Suprapubic skin (tissue), 4 donors: ENCODE measurements at places on chromosomes 13 and 19. TPM values are rescaled to one million over a fixed set of nuclear protein-coding genes. Genes with fewer than 3 reads are reported as not detected.

GRCh38 chr13:40665126-40666044 is 1.1 kb downstream of the FOXO1 start:
- peak overlapping the region; percentile 100 for H3K4me3 ChIP-seq
- H3K27ac ChIP-seq, result peak overlapping the region; percentile 99
- no peaks in the 10 kb centered on the region for H3K27me3 ChIP-seq
- H3K4me1 ChIP-seq, result peaks cover 45% of the 10 kb centered on the region
- no peak for DNase-seq

GRCh38 chr13:65595916-65596315 is 1634.2 kb downstream of the PCDH9 start:
- H3K4me3 ChIP-seq, result no peak overlapping the region
- no peaks in the 10 kb centered on the region for H3K36me3 ChIP-seq

DNA sequence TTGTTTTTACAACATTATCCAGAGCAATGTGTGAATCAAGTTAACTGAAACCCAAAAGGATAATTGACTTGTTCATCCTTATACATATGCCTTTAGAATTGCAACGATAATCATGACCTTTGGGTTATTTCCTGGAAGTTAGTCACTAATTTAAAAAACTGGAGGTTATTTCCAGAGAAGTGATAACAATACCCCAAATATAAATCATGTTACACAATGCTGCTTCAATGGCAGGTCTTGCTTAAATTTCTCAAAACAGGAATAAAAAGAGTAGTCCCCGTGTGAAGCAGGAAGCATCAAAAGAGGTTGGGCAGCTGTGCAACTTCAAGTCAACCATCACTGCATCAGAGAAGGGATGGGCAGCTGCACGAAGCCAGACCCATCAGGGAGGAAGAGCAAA is 134.4 kb downstream of the EFNB2 start:
- H3K4me3 ChIP-seq, result no peak overlapping the region
- DNase-seq, result no peak
- no peak overlapping the region for H3K27ac ChIP-seq

DNA sequence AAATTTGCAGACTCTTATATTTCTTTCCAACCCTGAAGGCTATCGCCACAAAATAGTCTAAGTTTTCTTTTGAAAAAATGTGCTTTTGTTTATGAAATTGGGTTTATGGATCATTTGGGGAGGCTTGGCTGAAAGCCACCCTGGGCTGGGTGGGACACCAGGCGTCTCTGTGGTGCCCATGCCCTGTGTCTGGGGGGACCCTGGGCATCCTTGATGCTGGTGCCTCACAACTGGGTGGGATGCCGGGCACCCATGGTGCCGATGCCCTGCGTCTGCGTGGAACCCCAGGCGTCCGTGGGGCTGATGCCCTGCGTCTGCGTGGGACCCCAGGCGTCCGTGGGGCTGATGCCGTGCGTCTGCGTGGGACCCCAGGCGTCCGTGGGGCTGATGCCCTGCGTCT is 105.0 kb downstream of the RAB20 start:
- no peak overlapping the region for H3K27ac ChIP-seq
- peak; percentile 46 for DNase-seq
- no peaks in the 10 kb centered on the region for H3K27me3 ChIP-seq
- peaks cover 8% of the 10 kb centered on the region for H3K36me3 ChIP-seq

The AKT2 gene
- total RNA-seq, result 76.4 TPM

The CEACAM6 gene
- total RNA-seq, result 15.7 TPM

GRCh38 chr13:33518452-33518851 is 232.9 kb upstream of the STARD13 start:
- DNase-seq, result no peak
- no peaks in the 10 kb centered on the region for H3K4me1 ChIP-seq
- H3K36me3 ChIP-seq, result no peaks in the 10 kb centered on the region
- H3K4me3 ChIP-seq, result no peak overlapping the region

The SIN3B gene
- total RNA-seq, result 122 TPM

The NLRP4 gene
- total RNA-seq, result not detected

GRCh38 chr19:30219702-30220101 is 152.5 kb upstream of the ZNF536 start:
- no peak overlapping the region for H3K27ac ChIP-seq
- H3K4me1 ChIP-seq, result peaks cover 8% of the 10 kb centered on the region
- H3K27me3 ChIP-seq, result peaks cover 54% of the 10 kb centered on the region
- no peak for DNase-seq

- no peaks in the 10 kb centered on the region for H3K27me3 ChIP-seq
- H3K36me3 ChIP-seq, result no peaks in the 10 kb centered on the region
- no peak overlapping the region for H3K4me3 ChIP-seq
- peaks cover 12% of the 10 kb centered on the region for H3K4me1 ChIP-seq
These were observed 54.7 kb upstream of the WASF3 start for GRCh38 chr13:26502826-26503225.

The KLK14 gene
- total RNA-seq, result 6.6 TPM

The NLRP7 gene
- not detected for total RNA-seq

The CEBPG gene
- 47.7 TPM for total RNA-seq

GRCh38 chr13:50838031-50838430 is 5.5 kb downstream of the DLEU7 start:
- peaks cover 33% of the 10 kb centered on the region for H3K27me3 ChIP-seq
- H3K36me3 ChIP-seq, result no peaks in the 10 kb centered on the region
- DNase-seq, result no peak
- no peak overlapping the region for H3K27ac ChIP-seq
- H3K4me3 ChIP-seq, result no peak overlapping the region

DNA sequence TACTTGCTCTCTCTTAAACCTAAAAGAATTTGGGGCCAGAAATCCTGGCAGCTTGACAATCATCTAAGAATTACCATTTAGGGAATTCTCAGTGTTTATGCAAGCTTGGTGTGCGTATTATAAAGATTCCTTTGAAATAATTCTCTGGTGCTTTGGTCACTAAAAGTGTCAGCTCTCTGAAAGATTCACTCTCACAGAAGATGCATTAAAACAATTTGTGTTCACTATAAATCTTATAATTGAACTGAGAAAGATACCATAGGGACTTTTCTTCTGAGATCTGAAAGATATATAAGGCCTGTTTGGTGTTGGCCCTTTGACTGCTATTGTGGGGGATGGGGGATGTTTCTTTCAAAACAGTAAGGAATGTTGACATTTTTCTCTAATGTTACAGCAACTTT is 27.3 kb downstream of the EPSTI1 start:
- H3K27me3 ChIP-seq, result no peaks in the 10 kb centered on the region
- H3K4me3 ChIP-seq, result no peak overlapping the region
- no peak for DNase-seq

DNA sequence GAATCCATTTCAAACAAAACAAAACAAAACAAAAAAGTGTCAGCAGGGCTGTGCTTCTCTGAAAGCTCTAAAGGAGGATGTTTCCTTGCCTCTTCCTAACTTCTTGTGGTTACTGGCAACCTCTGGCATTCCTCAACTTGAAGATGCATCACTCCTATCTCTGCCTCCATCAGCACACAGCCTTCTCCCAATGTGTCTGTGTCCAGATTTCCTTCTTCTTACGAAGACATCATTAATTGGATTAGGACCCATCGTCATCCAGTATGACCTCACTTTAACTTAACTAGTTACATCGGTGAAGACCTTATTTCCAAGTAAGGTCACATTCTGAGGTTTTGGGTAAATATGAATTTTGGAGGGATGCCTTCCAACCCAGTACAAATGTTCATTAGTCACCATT is 33.8 kb upstream of the GTF2F2 start:
- H3K4me1 ChIP-seq, result no peaks in the 10 kb centered on the region
- H3K4me3 ChIP-seq, result no peak overlapping the region
- no peak overlapping the region for H3K27ac ChIP-seq
- no peaks in the 10 kb centered on the region for H3K36me3 ChIP-seq
- no peak for DNase-seq

The ANGPTL8 gene
- total RNA-seq, result not detected

GRCh38 chr13:22018836-22019210 is 347.9 kb downstream of the FGF9 start:
- H3K36me3 ChIP-seq, result no peaks in the 10 kb centered on the region
- H3K4me1 ChIP-seq, result peaks cover 7% of the 10 kb centered on the region
- H3K27me3 ChIP-seq, result no peaks in the 10 kb centered on the region

GRCh38 chr13:110562696-110563462 is 1.4 kb upstream of the RAB20 start:
- peak overlapping the region; percentile 83 for H3K4me3 ChIP-seq
- no peak overlapping the region for H3K27ac ChIP-seq
- DNase-seq, result no peak
- no peaks in the 10 kb centered on the region for H3K36me3 ChIP-seq
- H3K27me3 ChIP-seq, result no peaks in the 10 kb centered on the region

DNA sequence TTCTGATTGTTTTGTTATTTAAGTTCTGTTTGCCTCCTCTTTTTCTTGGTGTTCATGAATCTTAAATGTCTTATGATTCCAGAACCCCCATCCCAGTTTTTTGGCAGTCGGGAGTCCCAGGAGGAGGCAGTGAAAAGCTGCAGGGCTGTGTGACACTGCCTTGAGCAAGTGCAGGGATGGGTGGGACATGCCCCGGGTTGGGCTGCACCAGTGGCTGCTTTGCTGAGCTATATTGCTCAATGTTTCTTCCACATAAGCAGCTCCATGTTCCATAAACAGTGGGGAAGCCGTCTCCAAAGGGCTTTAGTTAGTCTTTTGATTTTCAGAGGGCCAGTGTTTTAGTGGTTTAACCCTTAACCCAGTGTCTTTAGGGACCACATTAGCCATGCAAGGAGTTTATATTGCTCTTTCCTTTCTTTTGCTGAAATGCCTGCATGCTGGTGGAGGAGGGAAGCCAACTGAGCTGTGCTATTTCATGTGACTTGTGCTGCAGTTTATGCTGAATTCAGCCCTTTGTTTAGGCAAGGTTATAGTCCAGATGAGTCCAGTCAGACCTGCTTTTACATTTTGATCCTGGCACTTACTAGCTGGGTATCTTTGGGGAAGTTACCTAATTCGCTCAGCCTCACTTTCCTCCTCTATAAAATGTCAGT is 13.1 kb downstream of the ATP8A2 start:
- H3K27me3 ChIP-seq, result peaks cover 12% of the 10 kb centered on the region
- H3K4me1 ChIP-seq, result no peaks in the 10 kb centered on the region
- no peak overlapping the region for H3K4me3 ChIP-seq
- DNase-seq, result no peak

- no peak for DNase-seq
- peaks cover 8% of the 10 kb centered on the region for H3K4me1 ChIP-seq
- no peak overlapping the region for H3K27ac ChIP-seq
- no peak overlapping the region for H3K4me3 ChIP-seq
These were observed 17.1 kb downstream of the C19orf47 start for GRCh38 chr19:40331052-40331451.

- no peaks in the 10 kb centered on the region for H3K36me3 ChIP-seq
- no peak overlapping the region for H3K4me3 ChIP-seq
- no peak overlapping the region for H3K27ac ChIP-seq
- H3K4me1 ChIP-seq, result no peaks in the 10 kb centered on the region
- peaks cover 10% of the 10 kb centered on the region for H3K27me3 ChIP-seq
These were observed 108.9 kb downstream of the DNAJC15 start for GRCh38 chr13:43132257-43132656.

- H3K4me1 ChIP-seq, result peaks cover 37% of the 10 kb centered on the region
- peak; percentile 70 for DNase-seq
- H3K27ac ChIP-seq, result no peak overlapping the region
These were observed 2.1 kb upstream of the BSG start for GRCh38 chr19:570251-570686.

The IGFL1 gene
- not detected for total RNA-seq

DNA sequence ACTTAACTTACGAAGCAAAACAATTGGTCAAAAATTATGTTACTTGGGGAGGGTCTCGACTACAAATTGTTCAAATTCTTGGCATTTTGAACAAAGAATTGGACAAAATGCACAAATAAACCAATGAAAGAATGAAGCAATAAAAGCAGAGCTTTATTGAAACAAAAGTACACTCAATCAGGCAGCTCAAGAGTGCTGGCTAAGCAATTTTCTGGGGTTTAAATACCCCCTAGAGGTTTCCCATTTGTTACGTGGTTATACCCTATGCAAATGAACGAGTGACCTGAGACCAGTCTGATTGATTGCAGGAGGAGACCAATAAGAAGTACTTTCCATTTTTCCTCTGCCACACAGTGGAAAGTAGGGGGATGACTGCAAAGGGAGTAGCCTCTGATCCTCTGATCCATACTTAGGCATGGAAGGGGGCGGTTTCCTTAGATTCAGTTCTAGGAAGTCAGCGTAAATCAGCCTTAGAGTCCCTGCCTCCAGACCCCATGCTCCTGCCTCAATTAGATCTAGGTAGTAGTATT is 228.6 kb downstream of the EFNB2 start:
- no peaks in the 10 kb centered on the region for H3K36me3 ChIP-seq
- no peaks in the 10 kb centered on the region for H3K4me1 ChIP-seq
- no peak for DNase-seq
- no peak overlapping the region for H3K4me3 ChIP-seq
- H3K27ac ChIP-seq, result no peak overlapping the region

DNA sequence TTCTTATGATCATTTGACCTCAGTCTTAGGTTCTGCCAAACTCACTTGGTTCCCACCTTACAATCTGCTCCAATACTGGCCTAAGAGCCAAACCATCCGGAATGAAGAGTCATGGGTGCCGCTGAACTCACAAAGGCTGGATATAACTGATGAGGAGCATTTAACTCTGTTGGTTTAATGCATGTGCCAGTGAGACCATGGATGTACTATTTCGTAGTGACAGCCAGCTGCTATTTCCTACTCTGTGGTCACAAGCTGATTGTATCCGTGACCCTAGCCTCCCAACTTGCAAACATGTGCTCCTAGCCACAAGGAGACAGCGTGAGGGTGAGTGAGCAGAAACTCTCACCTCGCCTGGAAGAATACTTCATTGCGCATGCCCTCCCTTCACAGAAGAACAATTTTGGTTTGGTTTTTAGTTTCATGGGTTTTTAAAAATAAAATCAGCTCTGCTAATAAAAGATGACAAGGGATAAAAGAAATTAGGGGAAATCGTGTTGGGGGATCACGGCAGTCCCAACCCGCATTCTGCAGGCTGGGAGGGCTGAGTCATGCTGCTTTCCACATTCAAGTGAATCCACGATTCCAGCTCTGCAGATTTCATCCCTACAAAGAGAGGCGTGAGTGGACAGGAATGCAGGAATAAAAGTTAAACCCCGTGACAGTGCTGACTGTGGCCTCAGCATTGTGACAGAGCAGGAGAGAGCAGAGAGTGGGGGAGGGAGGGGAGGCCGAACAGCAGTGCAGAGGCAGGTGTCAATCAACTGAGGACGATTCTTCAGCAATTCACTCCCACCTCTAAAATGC is 66.8 kb upstream of the RAP2A start:
- H3K27me3 ChIP-seq, result no peaks in the 10 kb centered on the region
- H3K4me3 ChIP-seq, result no peak overlapping the region
- DNase-seq, result no peak

- peaks cover 34% of the 10 kb centered on the region for H3K36me3 ChIP-seq
- peak; percentile 74 for DNase-seq
- H3K4me3 ChIP-seq, result peak within 1 kb of the TSS; percentile 81
These were observed at the start of gene NEK5 for GRCh38 chr13:52128714-52129700. Gene NEK5 (minus strand): TSS chr13:52129073. CDS start chr13:52127482, 1,591 bp downstream.

The SYT3 gene
- total RNA-seq, result 0.30 TPM

The KIR2DL1 gene
- not detected for total RNA-seq

- DNase-seq, result no peak
- H3K36me3 ChIP-seq, result no peaks in the 10 kb centered on the region
- H3K27ac ChIP-seq, result no peak overlapping the region
- no peaks in the 10 kb centered on the region for H3K27me3 ChIP-seq
- H3K4me1 ChIP-seq, result no peaks in the 10 kb centered on the region
These were observed 358.1 kb downstream of the OXGR1 start for GRCh38 chr13:96636001-96636709.

The WASF3 gene
- 8.2 TPM for total RNA-seq

GRCh38 chr13:60689571-60689970 is 292.6 kb downstream of the TDRD3 start:
- H3K36me3 ChIP-seq, result no peaks in the 10 kb centered on the region
- no peaks in the 10 kb centered on the region for H3K27me3 ChIP-seq

GRCh38 chr19:10115392-10116084 is 4.0 kb downstream of the P2RY11 start:
- no peak overlapping the region for H3K4me3 ChIP-seq
- H3K27ac ChIP-seq, result no peak overlapping the region
- H3K27me3 ChIP-seq, result no peaks in the 10 kb centered on the region
- no peak for DNase-seq
- H3K36me3 ChIP-seq, result peaks cover 58% of the 10 kb centered on the region
- peaks cover 40% of the 10 kb centered on the region for H3K4me1 ChIP-seq
